ENCODE measurements at places on chromosomes 4 and X.

DNA sequence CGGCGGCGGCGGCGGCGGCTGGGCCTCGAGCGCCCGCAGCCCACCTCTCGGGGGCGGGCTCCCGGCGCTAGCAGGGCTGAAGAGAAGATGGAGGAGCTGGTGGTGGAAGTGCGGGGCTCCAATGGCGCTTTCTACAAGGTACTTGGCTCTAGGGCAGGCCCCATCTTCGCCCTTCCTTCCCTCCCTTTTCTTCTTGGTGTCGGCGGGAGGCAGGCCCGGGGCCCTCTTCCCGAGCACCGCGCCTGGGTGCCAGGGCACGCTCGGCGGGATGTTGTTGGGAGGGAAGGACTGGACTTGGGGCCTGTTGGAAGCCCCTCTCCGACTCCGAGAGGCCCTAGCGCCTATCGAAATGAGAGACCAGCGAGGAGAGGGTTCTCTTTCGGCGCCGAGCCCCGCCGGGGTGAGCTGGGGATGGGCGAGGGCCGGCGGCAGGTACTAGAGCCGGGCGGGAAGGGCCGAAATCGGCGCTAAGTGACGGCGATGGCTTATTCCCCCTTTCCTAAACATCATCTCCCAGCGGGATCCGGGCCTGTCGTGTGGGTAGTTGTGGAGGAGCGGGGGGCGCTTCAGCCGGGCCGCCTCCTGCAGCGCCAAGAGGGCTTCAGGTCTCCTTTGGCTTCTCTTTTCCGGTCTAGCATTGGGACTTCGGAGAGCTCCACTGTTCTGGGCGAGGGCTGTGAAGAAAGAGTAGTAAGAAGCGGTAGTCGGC, 528 bp downstream of the FMR1 start:
- DNase-seq, result no peak

DNA sequence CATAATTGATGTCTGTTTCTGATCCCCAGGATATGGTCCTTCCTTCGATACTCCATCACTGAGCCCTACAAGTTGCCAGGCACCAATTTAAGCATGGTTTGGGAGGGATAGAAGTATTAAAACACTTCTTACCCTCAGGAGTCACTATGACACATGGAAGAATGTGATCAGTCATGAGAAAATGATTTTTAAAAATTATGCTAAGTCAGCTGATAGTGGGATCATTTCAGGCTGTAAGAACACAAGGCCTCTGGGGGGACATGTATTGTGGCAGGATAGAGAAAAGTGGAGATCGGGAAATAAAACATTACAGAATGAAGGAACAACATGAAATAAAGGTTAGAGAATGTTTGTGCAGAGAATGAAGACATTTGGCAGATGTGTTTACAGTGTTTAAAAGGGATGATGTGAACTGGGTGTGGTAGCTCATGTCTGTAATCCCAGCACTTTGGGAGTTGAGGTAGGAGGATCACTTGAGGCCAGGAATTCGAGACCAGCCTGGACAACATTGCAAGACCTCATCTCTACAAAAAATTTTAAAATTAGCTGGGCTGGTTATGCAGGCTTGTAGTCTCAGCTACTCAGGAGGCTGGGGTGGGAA, 64.0 kb downstream of the ELOVL6 start:
- no peak for DNase-seq

GRCh38 chrX:143165778-143166177, 140.1 kb downstream of the SPANXN4 start:
- DNase-seq, result no peak

- no peak for DNase-seq
Measured at GRCh38 chr4:93342738-93343137, 485.8 kb upstream of the ATOH1 start.

DNA sequence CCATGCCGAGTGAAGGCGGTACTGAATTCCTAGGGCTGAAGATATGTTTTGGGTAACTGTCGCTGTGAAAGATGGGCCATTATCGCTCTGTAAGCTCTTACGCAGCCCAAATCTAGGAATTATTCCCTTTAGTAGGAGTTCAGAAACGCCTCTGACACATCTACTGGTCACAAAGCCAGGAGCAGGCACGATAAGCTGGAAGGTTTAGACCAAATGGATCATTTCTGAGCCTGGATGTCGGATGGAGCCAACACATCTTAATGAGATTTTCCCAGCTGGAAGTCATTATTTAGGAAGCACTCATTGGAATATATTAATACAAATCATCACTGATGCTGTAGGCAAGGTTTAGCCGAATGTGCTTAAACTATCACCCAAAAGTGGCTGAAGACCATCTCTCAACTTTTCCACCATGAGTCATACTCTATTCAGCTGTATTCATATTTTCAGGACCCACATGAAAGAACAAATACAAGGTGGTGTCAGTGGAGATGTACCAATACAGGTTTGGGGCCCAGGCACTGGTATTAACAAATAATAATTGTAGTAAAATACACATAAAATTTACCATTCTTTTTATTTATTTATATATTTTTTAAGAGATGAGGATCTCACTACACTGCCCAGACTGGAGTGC, 34.2 kb upstream of the ATRX start:
- no peak for DNase-seq

GRCh38 chr4:108426493-108426892, 193.9 kb upstream of the RPL34 start:
- no peak for DNase-seq

- DNase-seq, result no peak
Measured at GRCh38 chrX:78945186-78945912, at the start of gene P2RY10. Gene P2RY10, plus strand, starts transcription at chrX:78945391. Its CDS starts 15,130 bp downstream, at chrX:78960521.

GRCh38 chr4:67092351-67092750, 453.0 kb downstream of the CENPC start:
- DNase-seq, result no peak

GRCh38 chr4:122921971-122922876, at the start of gene NUDT6:
Gene NUDT6, minus strand, starts transcription at chr4:122922597. Its CDS starts 25 bp downstream, at chr4:122922572.
- DNase-seq, result no peak

DNA sequence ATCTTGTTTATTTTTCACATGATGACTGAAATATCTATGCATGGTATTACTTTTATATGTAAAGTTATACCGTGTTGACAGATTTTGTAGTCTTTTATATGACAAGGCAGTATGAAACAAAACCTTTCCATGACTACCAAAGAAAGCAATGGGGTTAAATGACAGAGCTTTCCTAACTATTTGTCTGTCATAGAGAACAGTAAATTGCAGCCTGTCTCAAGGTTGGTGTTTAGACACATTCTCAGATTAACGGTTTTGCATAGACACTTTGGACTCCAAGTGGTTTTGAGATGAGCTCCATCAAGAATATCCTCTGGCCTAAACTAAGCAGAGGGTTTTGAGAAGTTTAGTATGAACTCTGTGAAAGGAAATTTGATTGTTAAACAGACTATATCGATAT, 180.7 kb upstream of the TENM3 start:
- DNase-seq, result no peak

DNA sequence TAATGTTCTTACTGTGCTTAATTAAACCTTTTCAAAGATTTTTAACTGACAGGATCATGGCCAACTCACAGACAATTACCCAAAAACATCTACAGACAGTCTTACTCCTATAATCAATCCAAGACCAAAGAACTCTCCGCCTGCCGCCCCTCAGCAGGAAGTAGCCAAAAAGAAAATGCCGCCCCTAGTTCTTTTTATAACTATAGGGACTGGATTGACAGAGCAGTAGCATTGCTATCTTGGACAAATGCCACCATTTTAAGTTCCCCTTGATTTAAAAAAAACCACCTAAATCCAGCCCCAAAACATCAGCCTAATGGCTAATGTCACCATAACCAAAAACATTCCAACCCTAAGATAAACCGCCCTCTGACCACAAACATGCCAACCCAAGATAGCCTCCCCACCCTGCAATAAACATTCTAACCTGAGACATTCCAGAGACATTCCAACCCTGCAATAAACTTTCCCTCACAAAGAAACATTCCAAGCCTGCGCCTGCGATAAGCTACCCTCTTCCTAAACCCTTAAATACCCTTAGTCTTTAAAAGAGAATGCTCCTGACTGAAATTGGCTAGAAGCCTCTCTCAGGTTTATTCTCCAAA, 77.0 kb downstream of the COQ2 start:
- peak; percentile 87 for DNase-seq

- no peak for DNase-seq
Measured at GRCh38 chr4:78386679-78387078, 164.9 kb upstream of the ANXA3 start.

GRCh38 chr4:6268650-6269615, 717 bp upstream of the WFS1 start:
- DNase-seq, result no peak

GRCh38 chrX:24777660-24778059, 83.9 kb downstream of the POLA1 start:
- no peak for DNase-seq

DNA sequence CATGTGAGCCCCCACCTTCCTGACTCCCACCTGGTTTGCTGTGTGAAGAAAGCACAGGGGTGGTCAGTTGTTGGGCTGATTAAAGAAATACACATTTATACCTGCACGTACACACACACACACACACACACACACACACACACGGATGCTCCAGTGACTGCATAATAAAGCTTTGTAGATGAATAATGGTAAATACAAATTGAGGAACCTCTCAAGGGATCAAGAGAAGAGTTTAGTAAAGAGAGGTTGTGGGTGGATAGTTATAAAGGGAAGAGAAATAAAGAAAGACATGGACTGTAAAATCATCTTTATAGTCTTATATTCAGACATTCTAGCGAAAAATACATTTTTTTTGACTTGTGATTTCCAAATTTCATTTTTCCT, 144.1 kb downstream of the MGST2 start:
- no peak for DNase-seq

DNA sequence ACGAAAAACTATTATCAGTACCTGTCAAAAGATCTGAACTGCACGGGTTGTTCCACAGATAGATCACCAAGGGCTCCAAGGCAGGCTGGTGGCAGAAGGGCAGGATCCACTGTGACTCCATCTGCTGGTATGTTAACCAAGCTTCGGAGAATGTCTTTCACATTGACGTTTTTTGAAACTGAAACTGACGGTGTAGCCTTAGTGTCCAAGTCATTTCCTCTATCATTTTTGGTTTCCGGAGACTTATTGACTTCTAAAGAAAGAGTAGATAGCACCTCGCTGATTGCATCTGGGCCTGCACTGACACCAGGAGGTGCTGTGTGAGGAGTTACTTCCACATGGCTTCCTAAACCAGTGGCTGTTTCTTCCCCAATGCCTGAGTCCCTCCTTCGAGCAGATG, 186.9 kb downstream of the LRBA start:
- DNase-seq, result no peak

- no peak for DNase-seq
Measured at GRCh38 chrX:53511322-53511721, 77.2 kb upstream of the HSD17B10 start.

GRCh38 chrX:9122519-9123245, 88.8 kb upstream of the FAM9B start:
- DNase-seq, result no peak

DNA sequence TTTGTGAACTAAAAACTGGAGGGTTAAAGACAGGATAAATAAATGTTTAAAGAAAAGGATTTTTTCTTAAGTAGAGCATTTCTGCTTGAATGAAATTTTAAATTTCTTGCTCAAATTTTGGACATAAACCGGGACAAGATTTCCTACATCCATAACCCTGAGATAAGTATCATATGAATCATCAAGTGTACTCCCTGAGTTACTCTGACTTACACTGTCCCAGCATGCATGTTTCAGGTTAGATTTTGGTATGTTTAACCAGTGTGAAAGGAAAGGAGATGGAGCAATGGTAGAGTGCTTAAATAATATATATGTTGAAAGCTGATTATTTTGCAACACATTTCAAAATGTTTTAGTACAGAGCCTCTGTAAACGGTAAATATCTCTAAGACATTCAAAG, 175.2 kb downstream of the ADGRL3 start:
- no peak for DNase-seq

- no peak for DNase-seq
Measured at GRCh38 chrX:21870494-21870893, 14.7 kb downstream of the YY2 start.

GRCh38 chr4:163535657-163536056, 41.2 kb downstream of the TMA16 start:
- no peak for DNase-seq

DNA sequence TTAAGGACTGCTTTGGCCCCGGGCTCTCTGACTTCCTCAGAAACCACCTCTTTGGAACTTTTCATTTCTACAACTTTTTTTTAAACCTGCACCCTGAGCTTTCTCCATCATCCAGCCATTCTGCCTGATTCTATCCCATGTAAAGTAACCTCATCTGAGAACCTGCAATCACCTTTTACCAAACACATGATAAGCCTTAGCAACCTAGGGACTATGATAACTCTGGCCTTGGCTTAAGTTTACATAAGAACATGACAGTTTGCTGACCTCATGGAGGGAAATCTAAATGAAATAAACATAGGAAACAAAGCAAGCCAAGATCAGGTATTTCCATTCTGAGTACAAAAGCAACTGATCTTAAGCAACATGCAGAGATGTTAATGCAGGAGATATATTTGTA, 15.7 kb upstream of the TMEM150C start:
- DNase-seq, result no peak

- no peak for DNase-seq
Measured at GRCh38 chr4:103994059-103994458, 274.3 kb upstream of the TACR3 start.

DNA sequence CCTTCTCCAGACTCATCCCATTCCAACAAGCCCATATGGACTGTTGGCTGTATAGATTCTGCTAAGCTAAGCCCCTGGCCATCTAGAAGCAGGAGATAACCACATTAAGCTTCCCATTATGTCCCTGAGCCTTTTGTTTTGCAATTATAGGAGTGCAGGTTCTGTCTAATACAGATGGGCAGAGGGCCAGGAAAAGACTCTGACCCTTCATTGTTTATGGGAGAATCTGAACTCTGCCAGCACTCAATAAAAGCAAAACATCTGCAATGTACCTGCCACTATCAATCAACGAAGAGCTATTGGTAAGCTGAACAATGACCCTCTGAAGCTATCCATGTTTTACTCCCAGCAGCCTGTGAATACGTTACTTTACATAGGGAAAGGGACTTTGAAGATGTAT, 207.3 kb upstream of the CLNK start:
- DNase-seq, result no peak

DNA sequence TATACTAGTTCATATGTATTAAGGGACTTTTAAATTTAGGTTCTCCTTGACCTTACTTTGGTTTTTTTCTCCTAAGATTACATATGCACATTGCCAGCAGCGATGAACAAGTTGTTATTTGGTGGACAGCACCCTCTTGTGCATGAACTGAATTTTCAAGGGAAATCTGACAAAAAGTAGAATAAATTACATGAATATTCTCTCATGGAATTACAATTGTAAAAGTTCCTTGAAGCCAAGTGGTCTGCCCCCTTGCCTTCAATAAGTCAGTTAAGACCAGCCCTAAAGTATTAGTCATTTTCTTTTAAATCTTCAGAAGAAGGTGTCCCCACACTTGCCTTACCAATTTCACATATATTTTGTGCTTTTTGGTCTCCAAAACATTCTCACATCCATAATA, 30.7 kb upstream of the SMARCA5 start:
- peak; percentile 32 for DNase-seq

GRCh38 chr4:77501240-77501639, 104.4 kb upstream of the CXCL13 start:
- no peak for DNase-seq

GRCh38 chr4:68597482-68597881, 21.4 kb upstream of the UGT2B17 start:
- no peak for DNase-seq

Data from HFF-Myc (cell line).